C1 segment of cervical spinal cord (tissue), 14 donors: ENCODE measurements at places on chromosomes 16 and 17.

- no peak for DNase-seq
Measured at GRCh38 chr17:82274134-82275020, 877 bp upstream of the CSNK1D start.

DNA sequence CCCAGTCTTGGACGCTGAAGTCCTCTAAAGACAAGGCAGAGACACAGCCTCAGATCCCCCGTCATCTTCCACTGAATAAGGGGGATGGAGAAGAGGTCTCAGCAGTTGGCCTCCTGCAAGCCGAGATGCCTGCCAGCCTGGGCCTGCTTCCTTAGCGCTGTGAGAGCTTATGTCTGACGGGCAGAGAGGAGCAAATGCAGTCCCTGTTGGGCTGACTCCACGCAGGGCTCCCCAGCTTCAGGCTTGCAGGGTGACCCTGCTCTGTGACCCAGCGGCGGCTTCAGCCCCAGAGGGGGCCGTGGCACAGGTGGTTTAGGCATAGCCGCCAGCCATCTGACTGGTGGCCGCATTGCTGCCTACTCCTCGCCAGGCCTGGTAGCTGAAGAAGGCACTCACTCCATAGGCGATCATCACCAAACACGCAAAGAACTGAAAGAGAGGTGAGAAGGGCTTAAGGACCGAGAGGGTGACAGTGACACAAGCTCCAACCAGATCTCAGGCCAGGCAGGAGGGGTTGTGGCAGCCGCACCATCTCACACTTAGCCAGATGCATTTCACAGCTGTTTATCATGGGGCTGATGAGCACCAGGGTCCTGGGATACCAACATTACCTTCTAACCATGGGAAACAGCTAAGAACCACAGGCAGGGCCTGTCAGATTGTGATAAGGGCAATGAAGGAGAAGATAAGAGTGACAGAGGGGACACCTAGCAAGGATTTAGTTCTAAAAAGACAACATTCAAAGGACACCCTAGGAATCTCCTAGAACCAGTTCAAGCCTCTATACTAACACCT is 11.7 kb downstream of the ARL2BP start:
- no peak for DNase-seq

DNA sequence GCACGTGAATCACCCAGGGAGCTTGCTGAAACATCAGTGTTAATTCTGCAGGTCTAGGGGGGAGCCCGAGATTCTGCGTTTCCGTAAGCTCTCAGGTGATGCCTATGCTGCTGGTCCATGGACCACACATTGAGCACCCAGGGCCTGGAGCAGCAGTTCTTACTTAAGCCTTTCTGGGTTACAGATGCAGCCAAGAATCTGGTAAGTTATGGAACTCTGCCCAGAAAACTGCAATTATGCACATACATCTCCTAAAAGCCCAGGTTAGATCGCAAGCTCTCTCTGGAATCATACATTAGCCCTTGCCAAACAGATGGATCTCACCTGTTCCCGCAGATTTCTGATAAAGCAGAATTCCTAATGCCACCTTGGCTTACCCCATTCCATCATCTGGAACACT is 265.9 kb upstream of the SALL1 start:
- no peak for DNase-seq

DNA sequence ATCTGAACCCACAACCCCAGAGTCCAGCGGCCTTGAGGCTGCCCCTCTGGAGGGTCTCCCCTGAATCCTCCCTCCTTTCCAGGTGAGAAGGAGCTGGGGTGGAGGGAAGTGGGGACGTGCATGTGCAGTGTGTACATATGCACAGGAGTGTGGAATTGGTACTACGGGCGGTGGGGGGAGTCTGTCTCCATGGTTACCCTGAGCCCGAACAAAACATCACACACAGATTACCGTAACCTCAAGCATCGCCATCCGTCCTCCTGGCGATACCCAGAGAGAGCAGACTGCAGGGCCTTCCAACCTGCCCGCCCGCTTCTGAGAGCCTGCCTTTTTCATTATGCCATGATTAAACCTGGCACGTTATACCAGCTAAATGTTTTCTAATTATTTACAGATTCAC is 25.1 kb downstream of the GSG1L start:
- no peak for DNase-seq

DNA sequence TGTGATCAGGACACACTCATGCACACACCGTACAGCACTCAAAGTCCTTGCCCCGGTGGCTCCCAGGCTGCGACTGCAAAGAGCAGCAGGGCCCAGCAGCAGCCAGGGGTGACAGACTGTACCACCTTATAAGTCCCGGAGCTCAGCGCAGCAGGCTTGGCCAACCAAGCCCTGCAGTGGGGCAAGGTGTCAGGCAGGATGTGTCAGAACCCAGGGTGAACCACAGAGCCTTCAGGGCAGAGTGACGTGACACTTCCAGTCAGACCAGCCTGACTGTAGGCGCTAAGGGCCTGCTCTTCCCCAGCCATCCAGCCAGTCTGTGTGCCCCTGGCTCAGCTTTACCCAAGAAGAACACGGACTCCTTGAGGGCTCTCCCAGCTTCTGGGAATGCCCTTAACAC is 204.1 kb downstream of the COPRS start:
- no peak for DNase-seq

- DNase-seq: no peak
Measured at GRCh38 chr17:42075789-42076188, 22.5 kb downstream of the ZNF385C start.

DNA sequence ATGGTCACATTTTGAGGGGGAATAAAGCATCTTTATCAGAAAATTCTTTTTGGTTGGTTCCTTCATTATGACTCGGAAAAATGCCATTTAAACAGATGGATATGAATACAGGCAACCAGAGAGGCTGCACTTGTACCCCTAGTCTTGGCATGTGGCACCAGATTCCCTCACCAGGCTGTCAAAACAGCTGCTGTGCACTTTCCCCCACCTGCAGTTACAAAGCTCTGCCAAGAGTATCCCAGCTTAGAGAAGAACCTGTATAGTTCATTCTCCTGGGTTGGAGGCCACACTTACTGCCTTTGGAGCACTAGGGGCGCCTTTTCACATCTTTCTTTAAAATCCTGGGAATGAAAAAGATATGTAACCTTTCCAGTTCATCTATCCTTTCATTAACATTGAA is 190.3 kb downstream of the KIF2B start:
- no peak for DNase-seq

- no peak for DNase-seq
Measured at GRCh38 chr16:30457256-30457655, 11.6 kb upstream of the SEPHS2 start.

GRCh38 chr17:50618941-50619340 is 15.7 kb upstream of the ABCC3 start:
- no peak for DNase-seq

DNA sequence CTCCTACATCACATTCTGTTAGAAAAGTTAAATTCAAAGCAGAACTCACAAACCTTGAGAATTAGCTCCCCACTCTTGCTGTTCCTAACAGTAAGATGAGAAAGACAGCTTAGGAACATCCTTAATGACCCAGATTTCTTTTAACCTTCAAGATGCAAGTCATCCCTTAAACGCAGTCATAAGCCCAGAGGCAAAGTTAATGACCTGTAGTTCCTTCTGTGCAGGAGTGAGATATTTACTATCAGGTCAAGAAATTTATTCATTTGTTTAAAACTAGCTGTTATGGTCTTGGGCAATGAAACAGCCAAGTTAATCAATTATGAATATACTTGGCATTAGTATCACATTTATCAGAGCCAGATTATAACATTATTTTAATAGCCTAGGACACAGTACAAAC is 37.1 kb downstream of the NXPH3 start:
- no peak for DNase-seq

DNA sequence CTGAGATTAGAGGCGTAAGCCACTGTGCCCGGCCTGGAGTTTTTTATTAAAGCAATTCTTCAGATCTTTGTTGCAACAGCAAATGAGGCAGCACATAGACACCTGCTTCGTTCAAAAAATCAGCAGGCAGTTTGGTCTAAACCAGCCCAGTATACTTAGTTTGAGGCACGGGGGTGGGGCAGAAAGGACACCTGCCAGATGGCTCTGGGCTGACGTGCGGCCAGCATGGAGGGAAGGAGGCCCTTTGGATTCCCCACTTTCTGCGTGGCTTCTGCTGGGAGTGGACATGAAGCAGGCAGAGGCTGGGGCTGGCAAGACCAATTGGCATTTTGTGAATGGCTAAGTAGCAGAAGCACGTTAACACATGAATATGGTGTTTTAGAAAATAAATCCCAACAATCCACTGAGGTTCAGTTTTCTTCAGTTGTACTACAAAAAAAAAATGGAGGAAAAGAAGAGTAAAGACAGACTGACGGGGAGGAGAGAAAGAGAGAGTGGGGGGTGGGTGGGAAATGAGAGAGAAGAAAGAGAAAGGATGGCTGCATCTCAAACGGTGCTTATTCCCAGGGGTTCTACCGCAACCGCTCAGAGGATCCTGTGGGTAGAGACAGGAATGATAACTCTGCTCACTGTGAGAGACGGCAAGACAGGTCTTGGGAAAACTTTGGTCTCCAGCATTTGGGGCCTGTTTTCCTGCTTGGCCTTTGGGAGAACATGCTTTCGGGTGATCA is 16.3 kb downstream of the C16orf46 start:
- DNase-seq: no peak

DNA sequence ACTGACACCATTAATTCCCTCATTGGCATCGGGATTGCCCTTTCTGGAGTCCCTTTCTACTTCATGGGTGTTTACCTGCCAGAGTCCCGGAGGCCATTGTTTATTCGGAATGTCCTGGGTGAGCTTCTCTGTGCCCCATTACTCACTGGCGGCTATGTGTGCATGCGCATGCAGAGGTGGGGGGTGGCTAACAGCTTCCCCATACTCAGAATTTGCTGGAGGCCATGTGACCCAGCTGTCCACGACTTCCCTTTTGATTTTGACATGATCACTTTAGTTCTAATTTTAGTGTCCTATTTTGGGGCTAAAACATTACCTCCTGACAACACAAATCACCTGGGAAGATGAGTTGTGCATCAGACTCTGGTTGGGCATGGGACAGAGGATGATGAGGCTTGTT is 14.1 kb downstream of the SLC7A6OS start:
- no peak for DNase-seq

DNA sequence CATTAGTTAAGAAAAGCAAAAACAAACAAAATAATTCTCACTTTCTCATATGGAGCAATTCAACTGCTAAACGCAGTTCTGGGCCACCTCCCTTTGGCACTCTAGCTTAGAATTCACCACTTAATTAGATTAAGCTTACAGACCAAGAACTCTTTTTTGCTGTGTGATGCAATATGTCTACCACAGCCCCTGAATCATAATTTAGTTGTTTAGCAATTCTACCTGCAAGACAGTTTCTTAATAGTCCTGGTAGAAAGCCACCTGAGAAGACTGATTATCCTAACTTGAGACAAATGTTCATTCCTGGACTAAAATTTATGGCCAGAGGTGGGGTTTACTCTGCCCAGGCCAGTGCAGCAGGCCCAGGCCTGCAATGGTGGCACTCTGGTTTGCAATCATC is 205.9 kb downstream of the HS3ST3A1 start:
- DNase-seq: no peak

DNA sequence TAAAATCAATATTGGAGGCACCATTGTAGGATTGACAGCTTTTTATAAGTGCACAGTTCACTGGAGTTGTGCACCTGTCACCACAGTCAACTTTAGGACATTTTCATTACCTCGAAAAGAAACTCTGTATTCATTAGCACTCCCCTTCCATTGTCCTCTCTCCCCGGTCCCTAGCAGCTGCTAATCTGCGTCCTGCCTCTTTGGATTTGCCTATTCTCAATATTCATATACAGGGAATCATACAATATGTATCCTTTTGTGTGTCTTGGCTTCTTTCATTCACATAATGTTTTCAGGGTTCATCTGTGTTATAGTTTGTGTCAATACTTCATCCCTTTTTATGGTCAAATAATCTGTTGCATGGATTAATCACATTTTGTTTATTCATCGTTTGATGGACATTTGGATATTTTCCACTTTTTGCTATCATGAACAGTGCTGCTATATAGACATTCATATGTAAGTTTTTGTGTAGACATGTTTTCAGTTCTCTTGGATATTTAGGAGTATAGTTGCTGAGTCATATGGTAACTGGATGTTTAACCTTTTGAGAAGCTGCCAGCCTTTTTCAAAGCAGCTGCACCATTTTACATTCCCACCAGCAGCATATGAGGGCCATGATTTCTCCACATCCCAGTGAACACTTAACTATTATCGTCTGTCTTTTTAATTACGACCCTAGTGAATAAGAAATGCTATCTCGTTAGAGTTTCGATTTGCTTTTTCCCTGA is 9.8 kb downstream of the DNAJA3 start:
- no peak for DNase-seq
